ENCODE measurements at places on chromosomes 13 and 19.

DNA sequence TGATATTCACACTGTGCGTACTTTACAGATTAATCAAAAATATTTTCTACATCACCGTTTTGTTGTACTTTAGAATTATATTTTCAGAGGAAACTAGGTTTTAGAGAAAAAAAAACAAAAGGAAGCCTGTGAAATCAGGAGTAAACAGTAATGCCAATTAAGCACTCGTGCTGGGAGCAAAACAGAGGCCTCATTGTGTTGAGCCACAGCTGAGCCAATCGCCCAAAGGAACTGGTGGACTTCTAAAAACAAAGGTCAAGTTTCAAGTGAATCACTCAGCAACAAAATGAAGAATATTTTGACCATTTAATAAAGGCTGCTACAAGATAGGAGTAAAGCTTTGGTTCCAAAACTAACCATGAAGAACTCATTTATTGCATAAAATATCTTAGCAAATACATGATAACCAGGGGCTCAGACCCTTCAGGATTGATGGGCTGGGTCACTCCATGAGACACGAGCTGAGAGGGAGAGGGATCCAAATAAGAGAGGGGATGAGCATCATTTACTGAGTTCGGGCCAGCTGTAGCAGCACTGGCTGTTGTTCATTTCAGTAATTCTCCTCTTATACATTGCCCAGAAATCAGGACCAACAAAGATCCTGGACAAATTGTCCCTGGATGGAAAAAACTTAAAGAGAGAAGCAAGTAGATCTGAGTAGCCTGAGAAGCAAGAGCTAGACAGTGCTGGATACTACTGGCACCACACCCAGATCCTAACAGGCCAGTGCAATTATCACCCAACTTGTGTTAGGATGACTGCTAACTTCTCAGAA, 8.3 kb upstream of the NALCN start:
- no peak for DNase-seq

DNA sequence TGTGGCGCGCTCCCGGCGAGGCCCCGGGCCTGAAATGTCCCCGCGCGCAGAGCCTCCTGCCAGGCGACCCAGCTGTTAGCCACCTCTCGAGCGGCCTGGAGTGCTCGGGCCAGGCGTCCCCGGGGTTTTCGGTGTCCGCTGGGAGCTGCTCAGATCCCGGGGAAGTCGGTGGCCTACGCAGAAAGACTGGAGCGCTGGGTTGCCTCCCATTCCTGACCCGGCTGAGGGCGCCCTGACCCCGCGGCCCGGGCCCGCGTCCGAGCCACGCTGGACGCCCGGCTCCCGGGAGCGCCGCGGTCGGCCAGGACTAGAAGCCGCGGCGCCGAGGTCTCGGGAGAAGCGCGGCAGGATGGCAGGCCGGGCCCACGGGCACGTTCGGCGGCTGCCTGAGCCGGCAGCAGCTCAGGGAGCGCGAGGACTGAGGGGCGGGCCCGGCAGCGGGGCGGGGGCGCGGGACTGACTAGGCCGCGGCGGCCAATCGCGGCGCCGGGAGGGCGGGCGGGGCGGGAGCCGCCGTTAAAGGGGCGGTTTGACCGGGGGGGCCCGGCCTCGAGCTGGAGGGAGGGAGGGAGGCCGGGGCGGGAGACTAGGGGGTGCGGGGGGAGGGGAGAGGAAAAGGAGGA, 1.3 kb upstream of the ZIC2 start:
- no peak for DNase-seq

DNA sequence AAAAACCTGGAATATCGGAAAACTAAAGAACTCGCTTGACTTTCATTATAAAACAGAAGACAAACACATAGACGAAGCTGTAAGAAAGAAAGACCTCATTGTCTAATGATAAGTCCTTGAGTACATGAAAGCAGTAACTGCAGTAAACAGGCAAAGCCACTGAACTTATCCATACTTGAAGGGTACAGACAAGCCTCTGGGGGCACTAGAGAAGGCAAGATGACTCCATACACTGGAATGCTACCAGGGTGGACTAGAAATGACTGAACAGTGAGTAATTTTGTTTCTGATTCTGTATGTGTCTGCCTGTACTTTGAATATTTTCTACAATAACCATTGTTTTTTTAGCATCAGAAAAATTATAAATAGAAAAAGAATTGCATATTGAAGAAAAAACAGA, 507.9 kb downstream of the UQCRFS1 start:
- no peak for DNase-seq

- no peak for DNase-seq
These were observed 37.5 kb upstream of the PNMA8B start for GRCh38 chr19:46533078-46533620.

- no peak for DNase-seq
These were observed 10.5 kb downstream of the NAXD start for GRCh38 chr13:110625771-110626321.

DNA sequence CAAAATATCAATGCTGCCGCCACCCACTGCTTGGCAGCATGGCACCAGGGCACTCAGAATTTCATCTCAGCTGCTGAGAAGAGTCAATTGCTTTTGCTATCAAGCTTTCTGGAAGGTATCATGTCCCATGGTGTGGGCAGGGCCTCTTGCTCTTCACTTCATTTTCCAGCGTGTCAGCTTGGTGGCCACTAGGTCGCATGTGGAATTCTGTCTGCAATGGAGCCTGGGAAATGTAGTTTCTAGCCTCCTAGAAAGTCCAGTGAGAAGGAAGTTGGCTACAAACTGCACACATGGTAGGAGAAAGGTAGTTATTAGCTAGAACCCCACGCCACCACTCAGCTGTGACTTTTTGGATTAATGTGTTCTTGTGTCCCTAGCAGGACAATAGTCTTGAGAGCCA, 105.3 kb downstream of the MYO16 start:
- no peak for DNase-seq

GRCh38 chr13:43044720-43045301, 21.4 kb downstream of the DNAJC15 start:
- no peak for DNase-seq

- no peak for DNase-seq
These were observed 721 bp downstream of the TNFSF11 start for GRCh38 chr13:42574435-42575311.

DNA sequence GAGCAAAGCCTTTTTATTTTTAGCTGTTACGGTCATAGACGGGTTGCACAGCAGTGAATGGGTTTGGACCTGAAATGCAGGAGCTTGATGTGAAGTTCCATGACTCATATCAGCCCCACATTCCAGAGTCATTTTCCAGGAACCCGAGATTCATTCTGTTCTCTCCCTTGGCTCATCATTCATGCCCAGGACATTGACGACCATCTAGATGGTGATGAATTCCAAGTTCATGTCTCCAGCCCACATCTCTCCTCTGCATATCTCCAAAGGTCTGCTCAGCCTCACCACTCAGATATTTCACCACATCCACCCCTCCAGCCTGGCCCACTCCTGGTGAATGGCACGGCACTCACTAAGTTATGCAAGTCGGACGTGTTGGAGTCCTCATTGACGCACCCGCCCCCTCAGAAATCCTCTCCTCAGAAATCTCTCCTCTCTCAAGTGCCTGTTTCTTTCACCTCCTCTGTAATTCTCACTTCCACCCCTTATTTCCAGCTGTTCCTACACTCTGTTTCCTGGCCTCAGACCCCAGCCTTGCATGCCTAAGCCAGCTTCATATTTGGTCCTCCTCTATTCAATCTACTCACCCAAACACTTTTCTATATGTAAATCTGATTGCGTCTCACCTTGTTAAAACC, 83.1 kb downstream of the ALOX5AP start:
- DNase-seq = no peak

DNA sequence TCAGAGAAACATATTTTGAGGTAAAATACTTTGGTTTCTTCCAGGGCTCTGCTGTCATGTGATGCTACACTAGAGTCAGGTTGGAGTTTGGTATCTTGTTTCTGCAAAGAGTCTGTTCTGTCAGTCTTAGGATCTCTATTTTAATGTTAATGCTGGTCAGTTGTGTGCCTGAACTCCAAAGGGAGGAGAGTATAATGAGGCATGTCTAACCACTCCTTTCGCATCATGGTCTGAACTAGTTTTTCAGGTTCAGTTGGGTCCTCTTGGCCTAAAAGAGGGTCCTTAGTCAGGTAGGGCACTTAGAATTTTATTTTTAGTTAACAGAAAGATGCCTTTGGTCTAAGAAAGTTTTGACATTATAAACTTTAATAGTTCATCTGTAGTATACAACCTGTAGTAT, 78.2 kb downstream of the FNDC3A start:
- DNase-seq = no peak

GRCh38 chr19:39850892-39851291, 4.7 kb upstream of the FBL start:
- DNase-seq = no peak

DNA sequence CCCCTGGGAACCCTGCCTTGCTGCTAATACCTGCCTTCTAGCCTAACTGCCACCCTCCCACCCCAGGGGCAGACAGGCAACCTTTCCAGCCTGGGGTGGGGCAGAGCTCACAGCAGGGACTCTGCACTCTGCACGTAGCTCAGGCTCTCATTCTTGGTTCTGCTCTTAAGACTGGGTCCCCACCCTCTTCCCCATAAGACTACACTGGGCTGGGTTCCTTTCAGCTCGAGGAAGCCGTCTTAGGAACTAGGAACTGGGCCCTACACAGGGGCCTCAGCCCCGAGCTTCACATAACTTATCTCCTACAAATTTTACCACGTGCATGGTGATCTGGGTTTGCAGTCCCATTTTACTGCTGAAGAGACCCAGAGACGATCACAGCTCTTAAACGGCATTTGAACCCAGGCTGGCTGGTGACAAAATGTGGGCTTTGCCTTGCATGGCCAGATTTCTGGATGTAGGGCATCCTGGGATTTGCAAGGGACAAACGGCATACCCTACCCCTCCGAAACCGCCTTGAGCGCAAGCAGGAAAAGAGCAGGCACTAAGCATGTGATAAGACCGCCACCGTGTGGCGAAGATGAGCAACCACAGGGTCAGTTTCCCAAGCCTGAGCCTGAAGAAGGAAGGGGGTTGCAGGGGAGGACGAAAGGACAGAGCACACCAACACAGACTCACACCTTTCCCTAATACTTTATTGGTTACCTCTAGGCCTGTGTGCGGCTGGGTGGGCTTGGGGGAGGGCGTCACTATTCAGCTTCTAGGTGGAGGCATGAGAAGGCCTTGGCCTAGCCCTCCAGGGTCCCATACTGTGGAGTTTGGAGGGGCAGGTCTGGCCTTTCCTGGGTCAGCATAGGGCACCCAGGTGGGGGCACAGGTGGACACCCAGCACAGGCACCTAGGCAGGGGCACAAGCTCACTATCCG, 5.1 kb downstream of the JUNB start:
- DNase-seq = peak; percentile 63

GRCh38 chr13:21016487-21016886, 44.9 kb downstream of the LATS2 start:
- DNase-seq = no peak

DNA sequence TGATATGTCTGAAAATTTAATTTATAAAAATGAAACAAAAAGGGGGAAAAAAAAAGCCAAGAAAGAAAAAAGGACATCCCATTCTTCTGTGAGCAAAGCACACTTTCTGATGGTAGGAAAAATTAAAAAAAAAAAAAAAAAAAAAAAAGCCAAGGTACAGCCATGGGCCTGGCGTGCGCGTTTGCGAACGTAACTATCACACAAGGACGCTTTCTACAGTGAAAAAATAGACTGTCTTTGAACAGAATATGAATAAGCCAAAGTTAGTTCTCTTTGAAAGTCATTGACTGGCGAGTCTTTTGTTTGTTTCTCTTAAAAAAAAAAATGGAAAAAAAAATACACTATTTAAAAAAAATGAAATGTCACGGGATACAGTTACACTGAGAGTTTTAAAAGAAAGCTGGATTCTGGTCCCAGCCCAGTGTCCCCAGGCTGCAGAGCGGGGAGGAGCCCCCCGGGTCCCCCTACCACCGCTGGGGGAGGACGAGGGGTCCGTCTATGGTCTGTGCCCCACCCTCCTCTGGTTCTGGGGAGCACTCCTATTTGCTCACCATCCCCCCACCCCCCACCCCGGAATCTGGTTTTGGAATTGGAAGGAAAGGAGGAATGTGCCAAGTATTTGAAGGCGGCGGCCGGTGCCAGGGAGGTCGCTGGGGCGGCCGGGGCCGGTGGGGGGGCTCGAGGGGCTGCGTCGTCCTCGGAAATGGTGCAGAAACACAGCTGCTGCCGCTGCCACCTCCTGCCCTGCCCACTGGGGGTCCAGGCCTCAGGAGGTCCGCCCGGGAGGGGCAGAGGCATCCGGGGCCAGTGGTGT, 134.5 kb downstream of the PTPRS start:
- DNase-seq = no peak

DNA sequence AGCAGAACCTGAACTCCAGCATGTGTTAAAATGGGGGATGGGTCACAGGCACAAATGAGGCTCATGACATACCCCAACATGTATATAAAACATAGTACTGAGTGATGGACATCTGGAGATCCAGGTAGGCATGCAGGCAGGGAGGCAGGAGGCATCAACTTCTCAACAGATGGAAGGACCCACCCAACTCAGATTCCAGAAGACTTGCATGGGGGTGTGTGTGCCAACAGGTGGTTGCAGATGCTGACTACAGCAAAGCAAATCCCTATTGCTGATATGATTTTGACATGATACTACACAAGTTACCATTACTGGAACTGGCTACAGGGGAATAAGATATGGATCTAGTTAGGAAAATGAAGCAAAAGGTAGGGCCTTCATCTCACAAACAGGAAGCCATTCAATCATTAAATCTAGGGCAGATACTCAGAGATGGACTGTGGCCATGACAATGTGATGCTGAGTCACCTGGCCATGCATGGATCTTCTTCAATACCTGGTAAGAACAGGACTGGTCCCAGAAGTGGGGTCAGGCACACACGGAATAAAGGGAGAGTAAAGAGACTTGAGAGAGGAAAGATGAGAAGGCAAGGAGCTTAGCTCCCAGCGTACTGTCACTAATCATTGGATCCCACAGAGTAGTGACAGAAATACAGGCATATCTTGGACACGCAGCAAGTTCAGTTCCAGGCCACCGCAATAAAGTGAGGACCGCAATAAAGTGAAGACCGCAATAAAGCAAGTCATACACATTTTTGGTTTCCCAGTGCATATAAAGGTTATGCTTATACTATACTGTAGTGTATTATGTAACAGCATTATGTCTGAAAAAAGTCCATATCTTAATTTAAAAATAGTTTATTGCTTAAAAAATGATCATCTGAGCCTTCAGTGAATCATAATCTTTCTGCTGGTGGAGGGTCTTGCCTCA, 91.3 kb downstream of the USP12 start:
- DNase-seq = no peak

- DNase-seq = no peak
These were observed 5.8 kb upstream of the TMC4 start for GRCh38 chr19:54178581-54179261.

- DNase-seq = no peak
These were observed 11.0 kb upstream of the BBC3 start for GRCh38 chr19:47241919-47242577.

All from stimulated activated CD4-positive, alpha-beta T cell treated with anti-CD3 and anti-CD28 coated beads, TNF-alpha, amount 100 ng/mL, for 1 hour (primary cell).